ENCODE measurements at places on chromosomes 16 and 17. TPM values are rescaled to one million over a fixed set of nuclear protein-coding genes. Genes with fewer than 3 reads are reported as not detected.

- DNase-seq = no peak
Observed at GRCh38 chr16:25570131-25570530, 121.6 kb upstream of the HS3ST4 start.

- DNase-seq = no peak
Observed at GRCh38 chr16:68374246-68374805, 63.5 kb downstream of the PRMT7 start.

GRCh38 chr17:43135454-43135819 is 10.3 kb upstream of the BRCA1 start:
- DNase-seq = no peak

GRCh38 chr17:21330436-21331160 is 45.6 kb upstream of the KCNJ12 start:
- DNase-seq = no peak

- DNase-seq = no peak
Observed at GRCh38 chr16:68179196-68179795, 56.6 kb downstream of the ESRP2 start.

DNA sequence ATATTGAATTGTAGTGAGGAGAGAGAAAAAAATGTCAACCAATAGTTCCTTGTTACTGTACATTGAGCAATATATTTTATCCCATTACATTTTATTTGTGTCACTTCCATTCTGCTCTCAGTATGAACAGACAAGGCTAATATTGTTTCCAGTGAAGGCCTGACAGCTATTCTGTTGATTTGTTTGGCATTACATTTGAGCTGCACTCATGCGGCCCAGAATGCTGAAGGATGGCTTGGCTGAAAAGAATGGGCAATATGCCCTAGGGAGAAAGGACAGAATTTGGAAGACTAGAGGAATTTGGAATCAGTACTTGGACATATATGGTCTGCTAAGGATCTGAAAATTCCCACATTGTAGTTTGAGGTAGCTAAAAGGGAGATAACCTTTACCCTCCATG is 1294.4 kb downstream of the CDH8 start:
- no peak for DNase-seq

Gene NPTX1
- not detected for total RNA-seq
